Hematopoietic multipotent progenitor cell treated with erythropoietin and hydrocortisone succinate and interleukin-3 and kit ligand, for 15 days (in vitro differentiated cells): ENCODE measurements at places on chromosomes 7 and 10.

GRCh38 chr7:11970132-11970531, 138.1 kb upstream of the THSD7A start:
- no peak for DNase-seq

GRCh38 chr10:122298598-122299301, 27.7 kb downstream of the BTBD16 start:
- peak; percentile 24 for DNase-seq

GRCh38 chr7:3005257-3005656, 38.4 kb downstream of the CARD11 start:
- no peak for DNase-seq

GRCh38 chr7:92799446-92800211, 36.7 kb downstream of the CDK6 start:
- no peak for DNase-seq

GRCh38 chr10:27518261-27518660, 14.2 kb downstream of the RAB18 start:
- DNase-seq = no peak

- no peak for DNase-seq
Observed at GRCh38 chr7:120060875-120061274, 212.1 kb upstream of the KCND2 start.

GRCh38 chr10:70367195-70367796, 15.1 kb downstream of the LRRC20 start:
- no peak for DNase-seq

DNA sequence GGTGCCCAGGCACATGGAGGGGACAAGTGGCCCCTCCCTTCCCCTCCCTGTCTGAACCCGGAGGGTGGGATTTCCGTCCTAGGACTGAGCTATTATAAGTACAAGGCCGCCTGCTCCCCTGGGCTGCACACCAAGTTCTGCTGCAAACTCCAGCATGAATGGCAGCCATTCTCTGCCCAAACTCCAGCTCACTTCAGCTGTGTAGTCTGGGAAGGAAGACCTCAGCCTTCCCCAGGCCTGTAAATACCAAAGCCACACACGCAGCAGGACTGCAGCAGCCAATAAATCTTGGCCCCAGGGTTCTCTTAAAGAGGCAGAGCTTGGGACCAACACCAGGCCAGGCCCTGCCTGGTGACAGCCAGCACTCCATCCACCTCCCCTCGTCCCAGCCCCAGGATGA, 291.3 kb upstream of the ZMIZ1 start:
- no peak for DNase-seq

- DNase-seq = no peak
Observed at GRCh38 chr7:104962781-104963180, 51.2 kb upstream of the KMT2E start.

DNA sequence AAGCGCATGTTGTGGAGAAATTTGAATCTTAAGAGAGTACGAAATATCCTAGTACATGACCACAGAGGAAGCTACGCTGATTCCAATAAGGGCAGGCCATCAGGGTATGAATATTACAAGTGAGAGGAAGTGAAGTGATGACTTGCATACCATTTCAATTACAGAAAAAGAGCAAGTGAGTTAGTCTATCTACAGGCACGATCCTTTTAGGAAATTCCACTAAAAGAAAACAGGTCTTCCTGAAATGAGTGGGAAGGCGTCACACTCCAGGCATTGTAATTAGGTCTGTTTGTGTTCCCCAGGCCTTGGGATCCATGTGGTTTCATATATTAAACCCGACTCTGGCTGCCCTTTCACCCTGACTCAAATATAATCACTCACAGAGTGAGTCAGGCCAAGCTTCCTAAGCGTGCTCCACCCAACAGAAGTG, 152.5 kb downstream of the SEMA3A start:
- no peak for DNase-seq

DNA sequence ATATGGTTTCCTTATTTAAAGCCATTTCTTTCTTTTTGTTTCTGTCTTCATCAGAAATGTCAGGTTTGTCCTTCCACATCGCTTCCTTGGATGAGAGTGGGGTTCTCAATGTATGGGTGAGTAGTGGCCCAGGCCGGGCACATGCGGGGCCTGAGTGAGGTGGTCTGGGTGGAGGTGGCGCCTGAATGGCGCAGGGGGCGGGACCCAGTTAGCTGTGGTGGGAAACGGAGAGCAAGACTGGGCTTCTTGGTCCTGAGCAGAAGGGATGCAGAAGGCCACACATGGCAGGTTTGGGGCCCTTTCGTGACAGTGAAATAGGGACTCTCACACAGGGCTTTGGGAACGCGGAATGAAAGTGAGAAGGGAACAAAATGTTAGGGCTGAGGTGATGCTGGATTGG, 70.0 kb downstream of the DYNC2I1 start:
- no peak for DNase-seq

GRCh38 chr7:23810099-23810498, 100.1 kb downstream of the STK31 start:
- DNase-seq = no peak

GRCh38 chr7:107089627-107090026, 45.1 kb downstream of the PRKAR2B start:
- DNase-seq = no peak

GRCh38 chr10:58480321-58480720, 32.4 kb upstream of the BICC1 start:
- DNase-seq = no peak

GRCh38 chr7:99105756-99106155, 38.2 kb downstream of the SMURF1 start:
- DNase-seq = no peak

DNA sequence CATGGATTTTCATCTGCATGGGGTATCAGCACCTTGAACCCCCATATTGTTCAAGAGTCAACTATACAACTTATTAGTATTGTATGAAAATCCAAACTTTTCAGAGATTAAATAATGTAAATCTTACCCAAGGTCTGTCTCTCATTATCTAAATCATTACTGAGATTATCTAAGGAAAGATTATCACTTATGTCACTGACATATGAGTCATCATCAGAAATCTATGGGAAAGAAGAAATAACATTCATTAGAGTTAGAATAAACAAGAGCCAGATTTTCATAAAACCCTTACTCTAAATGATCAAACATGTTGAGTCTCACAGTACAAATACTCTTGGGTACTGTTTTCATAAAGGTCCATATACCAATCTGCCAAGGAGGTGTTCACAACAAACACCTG, 83.3 kb upstream of the GSDME start:
- DNase-seq = no peak

GRCh38 chr7:151736403-151736909, 140.5 kb downstream of the PRKAG2 start:
- DNase-seq = no peak

DNA sequence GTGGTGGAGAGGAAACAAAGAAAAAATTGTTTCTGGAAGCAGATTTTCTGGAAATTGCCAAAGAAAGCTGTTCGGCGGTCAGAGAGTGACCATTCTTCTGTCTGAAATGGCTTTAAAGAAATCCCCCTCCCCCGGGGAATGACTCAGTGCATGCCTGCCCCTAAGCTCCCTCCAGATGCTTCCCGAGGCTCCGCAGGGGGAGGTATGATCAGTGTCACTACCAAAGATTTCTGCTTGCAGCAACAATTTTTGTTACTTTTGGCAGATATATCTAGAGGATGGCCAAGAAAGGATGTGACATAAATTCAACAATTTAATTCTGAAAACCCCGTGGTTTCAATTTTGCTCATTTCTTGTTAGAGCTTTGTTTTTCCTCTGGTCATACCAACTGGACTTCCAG, 163.9 kb downstream of the JCAD start:
- DNase-seq = no peak

GRCh38 chr7:69814421-69814962, 216.2 kb downstream of the AUTS2 start:
- DNase-seq = no peak

GRCh38 chr10:131391936-131392335, 80.4 kb upstream of the TCERG1L start:
- DNase-seq = no peak

GRCh38 chr7:116957874-116958273, 4.6 kb downstream of the ST7 start:
- DNase-seq = no peak

DNA sequence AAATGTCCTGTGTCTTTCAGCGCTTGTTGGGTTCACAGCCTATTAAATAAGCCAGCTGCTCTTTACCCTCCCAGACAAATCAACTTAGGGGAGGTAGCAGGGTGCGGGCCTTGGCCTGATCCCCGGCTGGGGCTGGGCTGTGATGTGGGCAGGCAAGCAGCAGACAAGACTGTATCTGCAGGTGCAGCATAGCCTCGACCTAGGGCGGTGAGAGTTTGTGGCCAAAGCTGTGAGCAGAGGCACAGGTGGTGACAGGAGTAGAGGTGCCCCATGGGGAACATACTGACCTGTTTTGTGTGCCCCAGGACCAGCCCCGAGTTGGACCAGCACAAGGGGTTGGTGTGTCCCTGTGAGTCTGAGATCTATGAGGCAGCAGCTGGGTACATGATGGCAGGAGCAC, 885.4 kb downstream of the ZNF37A start:
- no peak for DNase-seq

- DNase-seq = no peak
Observed at GRCh38 chr7:109836016-109836415, 1254.9 kb upstream of the LRRN3 start.

DNA sequence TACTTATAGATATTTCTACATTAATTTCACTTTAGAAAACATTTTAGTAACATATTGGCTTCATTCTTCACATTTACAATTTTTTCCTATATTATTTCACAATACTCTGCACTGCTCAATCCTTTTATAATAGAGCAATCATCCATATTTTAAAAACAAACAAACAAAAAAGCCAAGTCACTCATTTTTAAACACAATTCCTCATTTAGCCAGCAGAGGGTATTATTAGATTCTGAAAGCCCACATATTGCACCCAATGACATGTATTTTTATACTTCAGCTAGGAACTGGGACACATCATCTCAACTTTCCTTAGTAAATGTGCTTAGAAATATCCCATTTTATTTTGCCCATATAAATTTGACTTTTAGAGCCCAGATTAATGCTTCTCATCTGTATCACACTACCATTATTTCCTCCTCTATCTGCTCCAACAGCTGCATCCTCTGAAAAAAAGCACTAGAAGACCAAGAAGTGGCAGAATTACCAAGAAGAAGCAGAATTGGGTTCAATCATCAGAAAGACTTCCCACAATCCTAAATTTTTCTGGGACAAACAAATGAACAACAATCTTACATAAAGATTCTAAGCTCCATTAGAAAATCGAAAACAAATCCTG, 29.5 kb downstream of the CTNNA3 start:
- DNase-seq = peak; percentile 13

DNA sequence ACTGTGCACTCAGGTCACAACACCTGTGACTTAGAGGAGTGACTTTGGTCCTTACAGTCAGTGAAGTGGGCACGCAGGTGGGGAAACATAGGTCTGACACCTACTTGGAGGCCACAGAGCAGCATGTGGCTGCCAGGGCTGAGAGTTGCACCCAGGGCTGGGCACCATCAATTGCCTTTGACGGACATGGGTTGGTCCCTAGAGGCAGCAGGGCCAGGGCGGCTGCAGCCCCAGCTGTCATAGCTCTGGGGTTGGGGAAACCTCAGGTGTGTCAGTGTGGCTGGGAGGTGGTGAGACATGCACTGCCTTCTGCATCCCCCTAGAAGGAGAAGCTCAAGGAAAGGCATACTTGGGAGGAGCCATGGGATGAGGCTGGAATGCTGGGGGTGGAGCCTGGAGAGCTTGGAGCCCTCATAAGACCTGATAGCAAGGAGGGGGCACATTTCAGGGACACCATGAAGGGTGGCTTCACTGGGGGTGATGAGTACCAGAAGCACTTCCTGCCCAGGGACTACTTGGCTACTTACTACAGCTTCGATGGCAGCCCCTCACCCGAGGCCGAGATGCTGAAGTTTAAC, at the start of gene INMT:
Gene INMT (plus strand): TSS at position 440 of the 578 bp plus-strand sequence. CDS start 16 bp downstream, at position 456.
- no peak for DNase-seq

DNA sequence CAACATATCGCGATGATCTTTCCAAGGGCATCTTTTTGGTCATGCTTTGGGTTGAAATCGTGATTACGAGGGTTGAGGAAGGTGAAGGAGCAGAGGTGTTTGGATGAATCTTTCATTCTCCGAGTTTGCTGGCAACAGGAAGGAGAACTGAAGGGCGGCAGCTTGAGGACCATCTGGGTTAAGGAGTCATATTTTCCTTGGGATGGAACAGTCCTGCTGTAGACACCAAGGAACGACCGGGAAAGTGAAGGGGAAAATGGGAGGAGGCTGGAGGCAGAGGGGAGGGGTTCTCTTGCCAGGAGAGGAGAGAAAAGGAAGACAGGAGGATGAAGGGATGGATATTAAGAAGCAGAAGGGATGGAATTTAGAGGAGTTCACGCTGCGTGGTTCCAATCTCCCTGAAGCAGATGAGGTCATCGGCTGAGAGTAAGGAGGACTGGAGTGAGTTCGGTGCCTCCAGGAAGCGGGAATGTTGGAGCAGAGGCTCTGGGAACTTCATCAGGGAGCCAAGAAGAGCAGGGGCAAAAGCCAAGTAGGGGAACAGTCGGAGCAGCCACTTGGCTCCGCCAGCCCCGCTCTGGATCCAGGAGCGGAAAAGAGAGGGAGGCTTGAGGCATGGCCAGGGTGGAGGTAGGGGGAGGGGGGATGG, 116.6 kb upstream of the GALNT17 start:
- no peak for DNase-seq
